ENCODE measurements at places on chromosomes 7 and 10.

DNA sequence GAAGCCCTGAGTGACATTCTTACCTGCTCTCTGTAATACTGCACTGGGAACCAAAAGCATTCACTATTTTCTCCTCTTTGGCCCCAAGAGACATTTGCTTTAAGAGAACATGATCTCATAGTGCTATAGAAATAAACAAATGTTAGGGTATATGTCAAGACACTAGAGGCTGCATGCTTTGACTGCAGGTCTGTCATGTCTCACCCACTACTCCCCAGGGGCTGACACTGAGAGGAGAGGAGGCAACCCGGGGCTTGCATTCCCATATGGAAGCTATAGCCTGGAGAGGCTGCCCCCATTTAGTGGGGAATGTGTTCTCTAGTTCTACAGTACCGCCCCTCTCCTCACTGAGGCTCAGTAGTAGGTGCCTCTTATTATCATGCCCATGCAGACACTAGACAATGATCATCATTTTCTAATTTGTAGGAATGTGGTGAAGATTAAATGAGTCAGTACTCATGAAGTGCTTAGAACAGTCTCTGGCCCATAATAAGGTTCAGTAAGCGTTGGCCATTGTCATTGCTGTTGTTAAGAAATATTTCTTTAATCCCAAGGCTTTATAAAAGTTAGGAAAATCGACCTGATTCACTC lies 4.9 kb upstream of the SLF2 start:
- DNase-seq = no peak

DNA sequence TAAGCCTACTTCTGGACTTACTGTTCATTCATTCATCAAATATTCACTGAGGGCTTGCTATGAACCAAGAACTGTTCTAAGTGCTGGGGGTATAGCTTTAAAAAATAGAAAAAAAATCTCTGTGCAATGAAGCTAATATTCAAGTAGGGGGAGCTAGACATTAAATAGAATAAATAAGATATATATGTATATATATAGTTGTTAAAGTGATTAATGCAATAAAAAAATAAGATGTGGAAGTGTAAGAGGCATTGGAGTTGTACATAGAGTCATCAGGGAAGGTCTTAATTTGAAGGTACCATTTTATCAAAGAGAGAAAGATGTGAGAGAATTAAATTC lies 181.2 kb upstream of the AGR3 start:
- no peak for DNase-seq

- no peak for DNase-seq
These were observed 149.3 kb upstream of the FAM3C start for GRCh38 chr7:121545418-121545817.

DNA sequence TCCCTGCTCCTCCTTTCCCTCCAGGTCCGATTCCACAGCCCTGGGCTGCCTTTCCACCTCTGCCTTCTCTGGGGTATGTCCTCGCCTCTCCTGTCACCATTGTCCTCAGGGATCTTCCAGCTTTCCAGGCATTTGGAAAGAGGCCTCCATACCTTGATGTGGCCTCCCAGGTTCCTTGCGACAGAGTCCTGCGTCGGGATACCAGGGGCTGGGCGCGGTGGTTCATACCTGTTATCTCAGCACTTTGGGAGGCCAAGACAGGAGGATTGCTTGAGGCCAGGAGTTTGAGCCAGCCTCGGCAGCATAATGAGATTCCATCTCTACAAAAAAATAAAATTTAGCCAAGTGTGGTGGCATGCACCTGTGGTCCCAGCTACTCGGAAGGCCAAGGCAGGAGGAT lies 171.1 kb downstream of the CUX1 start:
- no peak for DNase-seq

DNA sequence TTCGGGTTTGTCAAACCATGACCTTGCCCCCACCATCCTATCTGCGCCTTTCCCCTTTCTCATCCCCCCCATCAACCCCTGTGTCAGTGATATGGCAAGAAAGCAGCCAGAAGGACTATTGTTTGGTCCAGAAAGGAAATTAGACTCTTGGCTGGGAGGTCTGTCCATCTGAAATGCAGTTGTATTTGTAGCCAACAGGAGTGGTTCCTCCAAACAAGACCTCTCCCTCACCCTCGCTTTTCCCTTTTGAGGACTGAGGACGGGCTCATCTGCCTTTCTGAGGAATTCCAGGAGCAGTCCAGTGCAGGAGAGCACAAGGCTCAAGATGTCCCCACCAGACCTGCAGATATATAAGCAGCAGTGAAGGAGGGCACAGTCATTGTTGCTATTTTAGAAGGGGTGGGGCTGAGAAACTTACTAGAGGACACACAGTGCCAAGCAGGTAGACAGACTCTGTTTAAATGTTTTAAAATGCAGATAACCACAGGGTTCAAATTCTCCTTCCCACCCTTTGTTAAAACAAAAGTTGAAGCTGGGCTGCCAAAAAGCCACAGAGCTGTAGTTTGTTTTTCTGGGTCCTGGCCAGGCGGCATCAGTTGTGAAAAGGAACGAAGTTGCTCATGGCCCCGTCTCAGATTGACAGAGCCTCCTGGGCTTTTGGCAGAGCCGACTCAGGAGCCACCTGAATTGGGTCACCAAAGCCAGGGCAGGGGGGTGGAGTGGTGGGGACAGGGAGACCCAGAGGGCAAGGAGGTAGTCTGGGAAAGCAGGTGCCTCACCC lies 37.3 kb downstream of the CYP17A1 start:
- no peak for DNase-seq

- DNase-seq = no peak
These were observed 8.4 kb upstream of the TRDMT1 start for GRCh38 chr10:17209881-17210280.

GRCh38 chr7:28002638-28003037 lies 178.0 kb downstream of the JAZF1 start:
- no peak for DNase-seq

GRCh38 chr7:85716353-85716752 lies 529.5 kb upstream of the SEMA3D start:
- no peak for DNase-seq

- DNase-seq = no peak
These were observed 134.7 kb downstream of the PFKFB3 start for GRCh38 chr10:6337382-6337781.

DNA sequence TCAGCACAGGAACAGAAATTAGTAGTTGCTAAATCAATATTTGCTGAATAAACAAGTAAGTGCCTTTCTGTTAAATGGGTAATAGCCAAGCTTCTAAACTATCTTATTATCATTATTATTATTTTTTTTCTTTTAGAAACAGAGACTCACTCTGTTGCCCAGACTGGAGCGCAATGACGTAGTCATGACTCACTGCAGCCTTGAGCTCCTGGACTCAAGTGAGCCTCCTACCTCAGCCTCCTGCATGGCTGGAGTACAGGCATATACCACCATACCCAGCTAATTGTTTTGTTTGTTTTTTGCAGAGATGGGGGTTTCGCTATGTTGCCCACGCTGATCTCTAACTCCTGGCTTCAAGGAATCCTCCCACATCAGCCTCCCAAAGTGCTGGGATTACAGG lies 12.3 kb upstream of the ELN start:
- DNase-seq = no peak

GRCh38 chr10:100119726-100120125 lies 38.1 kb upstream of the CPN1 start:
- DNase-seq = no peak

- no peak for DNase-seq
These were observed 16.6 kb upstream of the AQP1 start for GRCh38 chr7:30894866-30895605.

GRCh38 chr10:112246-112645 lies 23.0 kb upstream of the ZMYND11 start:
- no peak for DNase-seq

DNA sequence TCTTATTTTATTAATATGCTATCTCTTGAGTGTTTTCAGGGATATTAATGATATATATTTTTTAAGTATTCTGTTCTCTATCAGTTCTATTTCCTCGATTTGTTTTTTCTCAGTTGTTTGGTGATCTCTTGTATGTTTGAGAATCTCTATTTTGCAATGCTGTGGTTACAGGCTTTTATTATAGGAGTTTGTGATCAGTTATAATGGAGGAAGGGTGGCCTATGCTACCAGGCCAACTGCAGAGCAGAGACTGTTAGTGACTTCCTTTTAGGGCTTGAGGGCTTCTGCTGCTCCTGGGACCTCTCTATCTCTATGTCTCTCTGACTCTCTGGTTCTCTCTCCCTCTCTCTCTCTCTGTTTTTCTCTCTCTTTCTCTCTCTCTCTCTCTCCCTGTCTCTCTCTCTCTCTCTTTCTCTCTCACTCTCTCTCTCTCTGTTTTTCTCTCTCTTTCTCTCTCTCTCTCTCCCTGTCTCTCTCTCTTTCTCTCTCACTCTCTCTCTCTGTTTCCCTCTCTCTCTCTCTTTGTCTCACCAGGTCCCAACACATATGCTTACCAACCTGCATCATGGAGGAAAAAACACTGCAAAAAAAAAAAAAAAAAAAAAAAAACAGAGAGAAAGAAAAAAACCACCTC lies 69.4 kb upstream of the CAV2 start:
- no peak for DNase-seq

GRCh38 chr7:35505066-35505465 lies 189.9 kb downstream of the HERPUD2 start:
- no peak for DNase-seq

- DNase-seq = no peak
These were observed 304.6 kb downstream of the PRPF18 start for GRCh38 chr10:13891128-13892000.

DNA sequence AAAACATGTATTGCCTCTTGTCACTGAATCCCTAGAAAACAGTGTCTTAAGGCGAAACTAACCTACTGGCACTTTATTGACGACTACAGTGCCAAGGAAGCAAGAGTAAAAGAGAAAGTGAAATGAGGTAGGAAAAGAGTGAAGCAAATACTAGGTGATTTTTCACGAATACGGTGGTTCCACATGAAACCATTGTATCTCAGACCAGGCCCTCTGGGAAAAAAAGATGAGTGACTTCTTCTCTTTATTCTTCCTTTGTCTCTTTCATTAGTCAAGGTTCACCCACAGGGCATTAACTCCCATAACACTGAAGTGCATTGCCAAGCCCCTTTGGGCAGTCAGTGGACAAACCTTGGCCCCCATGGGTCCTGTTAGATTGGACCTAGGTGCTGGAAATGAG lies 16.2 kb upstream of the MACC1 start:
- DNase-seq = no peak

DNA sequence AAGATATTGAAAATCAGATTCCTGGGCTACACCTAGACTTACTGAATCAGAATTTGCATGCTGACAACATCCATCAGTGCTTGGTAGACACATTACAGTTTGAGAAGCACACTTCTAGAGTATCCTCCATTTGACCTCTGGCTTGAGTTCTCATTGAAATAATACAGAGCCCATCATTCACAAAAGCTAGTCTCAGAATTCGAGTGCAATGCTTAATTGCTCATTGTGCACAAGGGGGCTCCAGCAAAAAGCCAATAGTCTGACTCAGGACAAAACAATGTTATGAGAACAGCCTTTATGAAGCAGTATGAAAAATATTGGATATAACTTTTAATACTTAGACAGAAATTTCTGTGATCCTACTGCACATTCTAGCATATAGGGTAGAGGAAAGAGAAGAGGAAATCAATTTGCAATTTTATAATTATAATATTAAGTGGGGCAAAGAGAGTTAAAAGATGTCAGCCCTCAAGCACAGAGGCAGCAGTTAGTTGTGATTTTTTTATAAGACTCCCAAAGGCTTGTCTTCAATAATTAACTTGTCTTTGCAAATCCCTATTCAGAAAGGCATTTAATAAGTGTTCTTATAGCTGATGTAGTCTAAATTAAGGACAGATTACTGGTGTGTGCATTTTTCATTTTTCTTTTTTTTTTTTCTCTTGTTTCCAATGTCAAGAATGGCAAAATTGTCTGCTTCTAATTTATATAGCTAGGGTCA lies 105.8 kb upstream of the ANK3 start:
- DNase-seq = peak; percentile 13

DNA sequence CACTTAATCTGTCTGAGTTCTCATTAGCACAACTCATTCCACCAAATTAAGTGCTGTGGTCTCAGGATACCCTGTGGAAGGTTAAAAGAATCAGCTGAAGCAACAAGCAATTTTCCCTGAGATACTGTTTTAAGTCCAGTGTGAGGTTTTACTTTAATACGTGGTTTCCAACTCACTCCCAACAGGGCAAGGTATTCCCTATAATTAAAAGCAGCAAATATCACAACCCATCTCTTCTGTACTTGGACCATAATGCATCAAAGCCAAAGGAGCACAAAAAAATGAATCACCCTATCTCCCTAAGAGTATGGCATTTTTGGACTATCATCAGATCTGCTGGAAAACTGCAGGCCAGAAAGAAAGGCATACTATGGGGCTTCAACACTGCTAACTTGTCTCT lies 4.9 kb downstream of the CADPS2 start:
- no peak for DNase-seq

DNA sequence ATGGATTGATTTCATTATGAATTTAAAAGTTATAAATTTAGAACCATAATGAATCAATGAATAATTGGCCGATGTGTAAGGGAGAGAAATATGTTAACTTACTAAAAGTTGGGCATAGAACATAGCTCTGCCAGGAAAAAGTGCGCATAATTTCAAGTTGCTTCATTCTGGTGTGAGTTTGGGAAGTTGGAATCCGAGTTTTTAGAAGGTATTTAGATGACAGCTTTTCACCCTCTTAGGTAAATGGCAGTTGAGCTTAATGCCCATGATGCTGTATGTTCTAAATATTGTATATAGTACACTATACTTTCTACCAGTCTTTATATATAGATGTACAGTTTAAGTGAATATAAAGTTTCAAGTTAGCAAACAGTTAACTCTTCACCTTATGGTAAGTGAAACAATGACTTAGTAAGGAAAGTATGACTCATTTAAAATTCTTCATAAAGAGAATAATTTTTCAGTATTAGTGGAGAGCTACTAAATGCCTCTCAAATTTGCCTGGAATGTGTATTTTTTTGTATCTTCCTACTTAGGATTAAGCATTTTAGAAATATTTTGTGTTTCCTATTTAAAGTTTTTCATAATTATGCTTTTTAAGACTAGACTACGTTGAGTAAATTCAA lies 1.6 kb downstream of the C1GALT1 start:
- DNase-seq = peak; percentile 17

- DNase-seq = no peak
These were observed 21.4 kb upstream of the GNAT3 start for GRCh38 chr7:80533287-80533686.

DNA sequence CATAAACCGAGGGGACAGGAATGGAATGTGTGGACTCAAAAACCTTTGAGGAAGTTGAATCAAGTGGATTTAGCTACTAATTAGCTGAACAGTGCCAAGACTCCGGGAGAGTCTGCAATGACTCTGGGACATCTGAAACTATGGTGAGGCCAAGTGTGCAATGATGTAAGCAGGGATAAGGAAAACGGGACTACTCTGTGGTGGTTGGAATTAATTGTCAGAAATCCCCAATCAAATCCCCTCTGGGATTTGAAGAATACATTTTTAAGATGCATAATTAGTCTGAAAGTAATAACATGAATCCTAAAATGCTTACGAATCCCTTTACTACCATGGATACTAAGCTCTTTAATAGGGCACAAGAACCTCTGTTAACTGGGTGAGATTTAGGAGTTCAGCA lies 602.8 kb downstream of the NRG3 start:
- no peak for DNase-seq

GRCh38 chr10:50625649-50626132 lies 1.9 kb upstream of the SGMS1 start:
- DNase-seq = no peak
